ENCODE measurements at places on chromosomes 7 and 10.

GRCh38 chr10:132162590-132163277 lies 24.0 kb upstream of the DPYSL4 start:
- DNase-seq: no peak

- DNase-seq: no peak
Measured at GRCh38 chr7:17362439-17363105, 64.1 kb downstream of the AHR start.

- no peak for DNase-seq
Measured at GRCh38 chr10:104639590-104640338, 1.3 kb upstream of the SORCS3 start.

GRCh38 chr7:82091126-82091684 lies 321.4 kb upstream of the HGF start:
- no peak for DNase-seq

GRCh38 chr7:121046893-121047468 lies 58.5 kb downstream of the CPED1 start:
- no peak for DNase-seq

All from NCI-H510A treated with DMSO at 0.1 percent for 48 hours (cell line).